Activated naive CD8-positive, alpha-beta T cell treated with anti-CD3 and anti-CD28 coated beads, Interleukin-2, amount 10 ng/mL, durations not matched to agents 7 days and 5 days (primary cell): ENCODE measurements at places on chromosomes 1 and 21. TPM values are rescaled to one million over a fixed set of nuclear protein-coding genes. Genes with fewer than 3 reads are reported as not detected.

The MROH9 gene
- not detected for total RNA-seq

The AKR7A3 gene
- 1.0 TPM for total RNA-seq

The RHD gene
- not detected for total RNA-seq

The RNF187 gene
- total RNA-seq, result 128 TPM

The SPAG17 gene
- total RNA-seq, result not detected

The NBPF6 gene
- total RNA-seq, result not detected

The TSPEAR gene
- not detected for total RNA-seq

The SETDB1 gene
- total RNA-seq, result 64.0 TPM
